ENCODE measurements at places on chromosomes 4 and X.

DNA sequence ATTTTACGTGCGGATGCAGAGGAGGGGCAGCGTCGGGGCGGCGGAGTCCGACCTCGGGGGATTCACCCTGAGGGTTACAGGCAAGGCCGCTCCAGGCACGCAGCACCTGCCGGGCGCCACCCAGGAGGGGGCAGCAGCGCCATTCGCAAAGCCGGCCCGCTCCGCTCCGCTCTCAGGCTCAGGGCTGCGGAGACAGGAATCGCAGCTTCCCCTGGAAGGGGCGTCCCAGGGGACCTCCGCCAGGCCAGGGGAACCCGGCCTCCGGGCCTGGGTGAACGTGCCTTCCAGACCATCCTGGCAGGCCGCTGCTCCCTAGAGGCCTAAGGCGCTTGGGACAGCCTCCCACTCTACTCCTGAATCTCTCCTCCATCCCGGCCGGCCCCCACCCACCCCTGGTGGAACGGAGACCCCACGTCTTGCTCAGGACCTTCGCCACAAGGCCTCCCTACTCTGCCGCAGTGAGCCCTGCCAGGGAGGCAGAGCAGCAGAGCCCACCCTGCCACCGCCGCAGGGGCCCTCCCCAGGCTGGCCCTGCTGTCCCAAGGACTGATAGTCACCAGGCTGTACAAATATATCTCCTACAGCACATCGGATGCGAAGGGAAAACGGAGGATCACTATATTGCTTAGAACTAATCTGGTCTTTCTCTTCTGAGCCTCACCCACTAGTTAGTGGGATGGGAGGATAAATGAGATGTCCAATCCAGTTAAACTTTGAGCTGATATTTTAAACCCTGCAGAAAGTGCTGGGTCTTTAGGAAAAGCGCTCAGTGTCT, 115.0 kb downstream of the SMIM20 start:
- DNase-seq = peak; percentile 7

GRCh38 chrX:140141444-140142029, 176.2 kb upstream of the CXorf66 start:
- no peak for DNase-seq

GRCh38 chrX:114924856-114925255, 92.6 kb downstream of the IL13RA2 start:
- no peak for DNase-seq

- DNase-seq = no peak
Measured at GRCh38 chrX:70479247-70479921, 34.7 kb downstream of the DLG3 start.

- no peak for DNase-seq
Measured at GRCh38 chr4:62640296-62640695, 1440.2 kb downstream of the ADGRL3 start.

DNA sequence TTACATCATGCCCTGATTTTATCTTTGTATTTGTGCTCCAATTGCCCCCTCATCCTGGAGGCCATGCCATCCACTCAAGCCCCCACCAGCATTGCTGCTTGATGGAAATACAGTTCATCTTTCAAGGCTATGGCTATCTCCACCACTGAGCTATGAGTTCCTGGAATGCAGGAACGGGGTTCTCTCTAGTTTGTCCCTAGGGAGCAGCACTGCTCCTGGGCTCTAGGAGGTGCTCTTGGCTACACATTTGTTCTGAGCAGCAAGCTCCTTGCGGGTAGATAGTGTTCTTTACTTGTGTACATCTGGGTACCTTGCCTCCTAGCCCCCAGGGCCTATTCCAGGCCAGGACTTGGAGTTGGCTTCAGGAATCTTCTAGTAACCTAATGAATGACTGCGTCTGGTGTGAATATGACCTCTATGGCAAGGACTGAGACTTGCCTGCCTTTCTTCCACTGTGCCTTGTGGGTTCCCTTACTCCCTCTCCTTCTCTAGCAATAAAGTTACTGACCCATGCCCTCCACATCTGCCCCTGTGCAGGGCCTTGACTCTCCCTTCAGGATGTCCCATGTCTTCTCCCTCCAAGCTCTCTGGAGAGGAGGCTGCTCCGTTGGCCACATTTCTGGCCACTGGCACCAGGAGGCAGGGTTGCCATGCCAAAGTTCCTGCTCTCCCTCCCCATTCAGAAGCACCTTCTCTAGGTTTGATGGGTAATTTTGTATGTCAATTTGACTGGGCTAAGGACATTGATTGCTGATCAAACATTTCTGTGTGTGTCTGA, 7.6 kb downstream of the CITED1 start:
- no peak for DNase-seq

DNA sequence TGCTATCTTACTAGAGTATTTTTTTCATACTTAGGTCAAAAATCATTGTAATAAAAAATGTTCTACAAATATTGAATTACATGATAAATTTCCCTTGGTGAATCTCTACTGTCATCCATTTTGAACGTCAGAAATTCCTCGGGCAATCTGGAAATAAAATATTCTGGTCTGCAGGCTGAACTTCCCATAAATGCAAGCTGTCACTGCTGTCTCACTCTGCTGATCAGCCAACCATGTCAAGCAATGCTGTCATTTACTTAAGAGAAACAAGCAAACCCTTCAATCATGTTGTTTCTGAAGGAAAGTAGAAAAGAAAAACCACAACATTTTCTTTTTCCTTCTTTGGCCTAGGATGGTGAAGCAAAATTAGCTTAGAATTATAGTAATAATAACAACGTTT, 514.2 kb upstream of the GALNT7 start:
- peak; percentile 66 for DNase-seq

DNA sequence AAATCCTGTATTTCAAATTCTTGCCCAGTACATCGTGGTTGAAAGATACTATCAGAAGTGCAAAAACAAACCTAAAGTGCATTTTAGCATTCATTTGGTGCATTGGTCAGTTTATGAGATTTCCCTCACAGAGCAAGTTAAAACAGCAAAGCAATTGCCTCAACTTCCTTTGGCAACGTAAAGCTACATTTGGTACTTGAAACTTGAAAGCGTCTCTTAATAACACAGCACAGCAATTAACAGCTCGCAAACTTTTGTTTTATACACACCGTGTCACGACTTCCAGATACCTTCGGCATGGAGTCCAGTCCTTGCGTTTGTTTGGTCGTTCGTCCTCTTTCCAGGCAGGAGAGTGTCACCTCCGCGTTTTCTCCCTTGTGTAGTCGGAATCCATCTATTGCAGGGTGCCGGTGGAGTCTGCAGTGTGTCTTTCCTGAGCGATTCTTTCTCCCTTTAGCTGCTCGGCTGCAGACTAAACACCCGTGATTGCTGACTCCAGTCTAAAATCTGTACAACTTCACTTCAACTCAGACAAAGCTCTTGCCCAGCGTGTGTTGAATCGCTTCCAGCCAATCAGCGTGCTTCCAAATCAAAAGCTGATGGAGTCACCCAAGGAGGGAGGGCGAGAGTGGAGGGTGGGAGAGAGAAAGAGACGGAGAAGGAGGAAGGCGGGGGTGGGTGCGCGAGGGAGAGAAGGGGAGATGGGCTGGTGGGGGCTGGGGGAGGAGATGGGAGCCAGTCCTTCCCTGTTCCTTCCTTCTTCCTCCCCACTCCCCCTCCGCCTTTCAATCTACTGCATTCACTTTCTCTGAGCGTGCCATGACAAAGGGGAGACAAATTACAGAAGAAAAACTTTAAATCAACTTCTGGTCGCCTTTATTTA, at the start of gene PCDH18:
Gene PCDH18 (minus strand): TSS at position 509 of the 883 bp plus-strand sequence. CDS start 406 bp downstream, at position 103.
- DNase-seq = peak; percentile 6

DNA sequence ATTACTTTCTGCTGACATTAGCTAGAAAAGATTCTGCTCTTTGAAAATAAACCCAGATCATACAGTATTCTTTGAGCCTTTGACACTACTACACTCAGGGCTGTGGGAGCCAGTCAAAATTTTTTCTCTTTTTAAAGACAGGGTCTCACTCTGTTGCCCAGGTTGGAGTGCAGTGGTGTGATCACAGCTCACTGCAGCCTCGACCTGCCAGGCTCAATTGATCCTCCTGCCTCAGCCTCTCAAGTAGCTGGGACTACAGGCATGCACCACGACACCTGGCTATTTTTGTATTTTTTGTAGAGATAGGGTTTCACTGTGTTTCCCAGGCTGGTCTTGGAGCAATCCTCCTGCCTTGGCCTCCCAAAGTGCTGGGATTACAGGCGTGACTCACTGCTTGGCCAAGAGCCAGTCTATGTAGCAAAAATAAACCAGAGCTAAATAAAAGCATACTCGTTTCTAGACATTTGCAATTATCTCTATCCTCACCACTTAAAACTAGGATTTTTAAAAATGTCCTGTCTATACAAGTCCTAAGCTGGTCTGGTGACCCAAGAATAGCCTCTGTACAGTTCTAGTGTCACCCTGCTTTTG, 43.2 kb downstream of the AKAP4 start:
- DNase-seq = no peak

DNA sequence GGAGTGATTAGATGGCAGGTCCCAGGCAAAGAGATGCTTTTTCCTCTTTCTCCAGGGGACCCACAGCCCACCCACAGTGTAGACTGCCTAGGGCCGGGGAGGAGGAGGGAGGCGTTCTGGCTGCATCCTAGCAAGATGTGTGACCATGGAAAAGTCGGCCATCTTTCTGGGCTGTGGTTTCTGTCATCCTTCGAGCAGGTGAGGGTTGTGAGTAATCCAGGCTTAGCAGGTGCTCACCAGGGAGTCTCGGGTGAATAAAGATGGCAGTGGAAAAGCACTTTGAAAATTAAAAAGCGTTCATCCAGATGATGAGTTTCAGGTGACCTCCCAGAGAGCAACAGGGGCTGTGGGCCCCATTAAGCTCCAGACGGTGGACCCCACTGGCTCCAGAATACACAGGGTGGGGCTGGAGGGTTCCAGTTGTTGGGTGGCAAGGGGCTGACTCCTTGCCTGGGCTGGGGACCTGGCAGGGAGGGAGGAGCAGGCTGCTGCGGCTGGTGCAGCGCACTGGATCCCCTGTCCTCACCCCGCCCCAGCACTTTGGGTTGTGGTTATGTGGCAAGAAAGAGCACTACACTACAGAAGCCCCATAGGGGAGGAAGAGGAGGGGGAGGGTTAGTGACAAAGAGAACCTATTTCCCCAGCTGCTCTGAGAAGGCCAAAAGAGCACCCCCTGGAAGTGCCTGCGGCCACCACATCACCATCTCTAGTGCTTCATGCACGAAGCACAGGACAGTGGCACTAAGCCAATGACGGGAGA, 23.7 kb downstream of the ELF4 start:
- DNase-seq = no peak

- DNase-seq = no peak
Measured at GRCh38 chr4:113212613-113213012, 163.2 kb downstream of the ANK2 start.

DNA sequence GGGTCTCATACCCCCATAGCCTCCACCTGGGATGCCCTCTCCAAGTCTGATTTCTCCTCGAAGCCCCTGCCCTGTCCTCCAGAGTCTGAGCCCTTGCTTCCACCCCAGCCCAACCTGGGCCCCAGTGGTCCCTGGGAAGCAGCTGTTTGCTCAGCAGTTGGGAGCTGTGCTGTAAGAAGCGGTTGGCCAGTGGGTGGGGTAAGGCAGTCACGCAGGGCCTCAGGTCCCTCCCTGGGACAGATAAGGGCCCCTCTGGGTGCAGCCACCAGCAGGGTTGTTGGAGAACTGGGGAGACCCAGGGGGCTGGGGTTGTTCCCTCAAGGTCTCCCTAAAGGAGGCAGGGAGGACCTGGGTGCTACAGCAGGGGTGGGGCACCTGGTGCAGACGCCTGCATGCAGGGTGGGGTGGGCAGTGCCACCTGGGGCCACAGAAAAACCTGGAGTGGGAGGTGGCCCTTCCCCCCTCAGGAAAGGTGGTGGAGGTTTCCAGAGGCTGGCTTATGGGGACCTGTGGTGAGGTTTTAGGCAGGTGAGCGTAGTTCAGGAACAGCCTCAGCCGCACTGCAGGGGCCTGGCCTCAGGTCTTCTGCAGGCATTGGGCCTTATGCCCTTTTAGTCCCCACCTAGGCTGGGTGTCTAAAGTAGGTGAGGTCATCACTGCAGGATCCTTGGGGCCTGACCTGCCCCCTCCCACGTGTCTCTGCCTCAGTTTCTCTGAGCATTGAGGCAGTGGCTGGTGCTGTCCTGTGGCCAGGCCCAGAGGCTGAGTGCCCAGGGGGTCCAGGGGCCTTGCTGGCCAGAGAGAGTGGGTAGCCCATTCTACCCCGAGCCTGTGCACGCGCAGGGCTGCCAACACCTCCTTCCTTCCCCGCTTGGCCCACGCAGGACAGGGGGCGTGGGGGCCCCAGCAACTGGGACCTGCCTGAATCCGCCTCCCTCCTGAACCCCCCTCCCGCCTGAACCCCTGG, 3.1 kb upstream of the SLC26A1 start:
- DNase-seq = no peak

- no peak for DNase-seq
Measured at GRCh38 chr4:155734065-155734464, 24.8 kb upstream of the GUCY1B1 start.
